Testis (tissue), 5 donors: ENCODE measurements at places on chromosomes 2 and 18.
A peak's percentile ranks its signal among the peaks of the same experiment; 100 is the strongest.

GRCh38 chr18:28208268-28208667 is 31.3 kb upstream of the CDH2 start:
- no peak for DNase-seq

DNA sequence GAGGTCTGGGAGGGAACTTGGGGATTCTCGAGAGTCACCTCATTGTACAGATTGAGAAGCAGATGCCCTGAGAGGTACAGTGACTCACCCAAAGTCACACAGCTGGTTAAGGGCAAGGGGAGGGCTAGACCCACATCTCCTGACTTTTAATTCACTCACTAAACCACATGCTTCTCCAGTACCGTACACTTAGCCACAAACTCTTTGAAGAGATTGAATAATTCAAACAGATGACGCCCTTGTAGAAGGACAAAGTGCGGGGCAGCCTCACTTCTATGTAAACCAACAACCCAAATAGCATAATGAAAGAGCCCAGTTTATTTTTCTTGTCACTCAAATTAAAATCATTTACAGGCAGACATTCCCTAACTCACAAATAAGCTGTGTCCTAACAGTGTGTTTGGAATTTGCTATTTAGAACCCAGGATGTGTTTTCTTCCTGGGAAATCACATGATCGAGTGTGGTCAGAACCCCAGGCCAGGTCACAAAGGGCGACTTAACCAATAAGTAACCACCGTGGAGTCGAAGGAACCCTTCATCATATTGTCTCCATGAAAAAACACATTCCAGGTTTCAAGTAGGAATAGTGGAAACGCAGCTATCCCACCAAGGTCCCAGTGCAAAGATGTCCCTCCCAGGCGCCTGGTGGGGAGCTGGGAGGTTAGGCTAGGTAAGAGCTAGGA is 35.8 kb upstream of the PTPN4 start:
- no peak for DNase-seq

- no peak for DNase-seq
Observed at GRCh38 chr18:46035696-46036680, 36.1 kb downstream of the PSTPIP2 start.

- DNase-seq = no peak
Observed at GRCh38 chr2:24082787-24083566, 1.7 kb downstream of the TP53I3 start.

DNA sequence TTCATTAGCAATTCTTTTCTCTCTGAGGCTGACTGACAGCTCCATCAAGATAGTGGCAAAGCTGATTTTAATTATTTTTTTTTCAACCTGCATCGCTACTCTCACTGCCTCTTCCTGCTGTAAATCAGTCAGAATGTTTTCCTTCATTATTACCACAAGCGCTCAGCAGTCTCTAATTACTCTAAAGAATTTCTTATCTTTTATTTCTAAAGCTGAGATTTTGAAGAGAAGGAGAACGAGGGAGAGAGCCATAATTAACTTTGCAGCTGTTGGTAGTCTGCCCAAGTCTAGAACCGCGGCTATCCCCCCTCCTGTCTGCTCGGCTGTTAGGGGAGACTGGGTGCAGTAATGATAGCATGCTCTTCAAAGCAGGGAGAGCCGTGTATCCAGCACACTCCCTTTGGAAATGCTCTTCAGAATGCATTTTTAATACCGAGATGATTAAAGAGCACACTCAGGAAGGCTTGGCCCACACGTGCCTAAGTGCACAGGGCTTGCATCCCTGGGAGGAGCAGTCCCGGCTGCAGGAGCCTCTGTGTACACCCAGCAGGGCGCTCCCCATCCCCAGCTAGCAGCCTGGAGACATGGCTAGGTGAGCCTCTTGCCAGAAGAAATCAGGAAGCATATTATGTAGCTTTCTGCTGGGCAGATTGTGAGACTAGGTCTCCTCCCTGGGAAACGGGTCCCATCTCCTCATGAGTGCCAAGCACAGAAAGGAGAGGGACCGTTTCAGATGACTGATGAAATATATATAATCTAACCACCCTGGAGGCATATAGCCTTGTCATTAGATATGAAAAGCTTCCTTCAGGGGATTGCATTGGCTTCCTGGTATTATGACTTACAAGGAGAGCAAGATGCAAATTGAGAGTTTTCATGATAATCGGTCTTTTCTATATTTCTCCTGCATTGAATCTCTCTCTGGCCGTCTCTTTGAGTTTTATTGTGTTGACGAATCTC is 555.2 kb downstream of the CMPK2 start:
- DNase-seq = no peak

- DNase-seq = no peak
Observed at GRCh38 chr2:151182396-151182795, 79.3 kb downstream of the RBM43 start.

DNA sequence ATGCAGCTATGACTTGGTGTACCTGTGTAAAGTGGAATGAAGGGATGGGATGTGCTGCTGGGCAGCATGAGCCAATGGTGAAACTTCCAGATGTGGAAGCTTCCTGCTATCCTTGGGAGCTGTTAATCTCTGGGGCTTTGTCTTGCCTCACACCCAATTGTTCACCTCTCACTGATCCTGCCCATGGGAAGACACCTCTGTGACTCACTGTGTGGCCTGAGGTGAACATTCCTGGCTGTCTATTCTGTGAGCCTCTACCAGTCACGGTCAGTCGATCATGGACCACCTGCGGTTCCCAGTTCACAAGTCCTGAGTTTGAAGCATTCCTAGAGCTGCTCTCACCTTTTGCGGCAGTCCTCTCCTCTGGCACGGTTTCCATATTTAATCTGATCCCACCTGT is 12.1 kb downstream of the NEURL3 start:
- DNase-seq = no peak

DNA sequence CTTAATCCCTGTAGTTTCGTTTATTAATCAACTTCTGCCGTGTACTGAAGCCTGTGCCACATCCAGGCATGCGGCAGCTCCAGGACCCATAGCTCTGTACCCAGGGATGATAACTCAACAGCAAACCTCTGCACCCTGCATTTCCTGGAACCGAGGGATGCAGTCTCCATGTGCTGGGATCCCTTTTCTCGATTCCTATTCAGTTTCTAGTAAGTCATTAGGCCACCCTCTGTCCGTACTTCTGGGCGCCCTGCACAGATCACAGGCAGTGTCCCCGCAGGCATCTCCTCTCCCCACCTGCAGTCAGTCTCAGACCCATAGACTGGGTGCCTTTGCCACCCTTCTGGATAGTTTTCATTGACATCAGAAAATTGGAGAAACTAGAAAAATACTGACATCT is 18.8 kb downstream of the TMEM18 start:
- DNase-seq = no peak

GRCh38 chr18:3219631-3220335 is at the start of gene MYOM1:
MYOM1 (minus strand) TSS chr18:3219968; CDS start chr18:3215223, 4,745 bp downstream.
- no peak for DNase-seq

DNA sequence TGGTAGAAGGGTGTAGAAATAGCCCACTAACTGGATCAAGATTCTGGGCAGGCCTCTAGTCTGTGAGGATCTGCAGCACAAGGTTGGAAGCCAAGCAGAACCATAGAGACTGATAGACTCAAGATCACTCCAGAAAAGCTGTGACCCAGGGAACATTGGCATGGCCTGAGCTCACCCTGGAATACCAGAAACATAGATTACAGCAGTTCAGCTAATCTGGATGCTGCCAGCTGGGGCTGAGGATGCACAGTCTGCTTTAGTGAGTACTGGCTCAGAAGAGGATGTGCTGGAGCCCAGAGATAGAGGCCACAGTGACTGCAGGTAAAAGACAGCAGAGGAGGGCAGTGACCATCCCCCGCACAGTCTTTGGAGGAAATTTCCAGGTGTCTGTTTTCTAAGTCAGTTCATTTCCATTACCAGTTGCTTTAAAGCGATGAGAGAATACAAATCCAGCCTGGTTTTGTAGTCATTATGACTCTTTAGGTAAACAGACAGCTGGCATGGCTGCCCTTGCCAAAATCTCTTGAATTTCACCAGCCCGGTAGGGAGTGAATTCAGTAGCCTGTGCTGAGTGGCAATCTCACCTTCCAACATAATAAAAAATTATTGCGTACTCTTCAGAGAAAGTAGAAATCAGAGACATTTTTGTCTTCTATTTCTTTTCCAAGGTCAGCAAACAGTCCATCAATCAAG is 119.2 kb downstream of the ANTXR1 start:
- DNase-seq = no peak

DNA sequence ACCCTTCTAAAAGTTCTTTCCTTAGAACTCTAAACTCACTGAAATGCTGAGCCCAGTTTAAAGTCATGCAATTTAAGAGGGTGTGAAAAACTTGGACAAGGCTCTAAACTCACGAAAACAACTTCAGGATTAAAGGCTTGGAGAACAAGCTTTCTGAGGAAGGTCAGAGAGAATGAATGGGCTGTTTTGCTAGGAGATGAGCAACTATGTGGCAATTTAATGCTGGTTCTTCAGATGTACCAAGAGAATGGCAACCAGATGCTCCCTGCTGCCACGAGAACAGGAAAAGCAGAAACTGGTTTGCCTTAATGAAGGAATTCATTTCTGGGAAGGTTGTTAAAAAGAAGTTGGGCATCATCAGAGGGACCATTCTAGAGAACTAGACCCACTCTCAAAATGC is 77.8 kb upstream of the PMAIP1 start:
- no peak for DNase-seq

- DNase-seq = peak; percentile 68
Observed at GRCh38 chr2:239308661-239309397, 92.0 kb downstream of the HDAC4 start.

GRCh38 chr18:60082790-60083189 is 183.0 kb downstream of the PMAIP1 start:
- no peak for DNase-seq

- DNase-seq = no peak
Observed at GRCh38 chr2:231917280-231918066, 8.7 kb downstream of the NPPC start.

DNA sequence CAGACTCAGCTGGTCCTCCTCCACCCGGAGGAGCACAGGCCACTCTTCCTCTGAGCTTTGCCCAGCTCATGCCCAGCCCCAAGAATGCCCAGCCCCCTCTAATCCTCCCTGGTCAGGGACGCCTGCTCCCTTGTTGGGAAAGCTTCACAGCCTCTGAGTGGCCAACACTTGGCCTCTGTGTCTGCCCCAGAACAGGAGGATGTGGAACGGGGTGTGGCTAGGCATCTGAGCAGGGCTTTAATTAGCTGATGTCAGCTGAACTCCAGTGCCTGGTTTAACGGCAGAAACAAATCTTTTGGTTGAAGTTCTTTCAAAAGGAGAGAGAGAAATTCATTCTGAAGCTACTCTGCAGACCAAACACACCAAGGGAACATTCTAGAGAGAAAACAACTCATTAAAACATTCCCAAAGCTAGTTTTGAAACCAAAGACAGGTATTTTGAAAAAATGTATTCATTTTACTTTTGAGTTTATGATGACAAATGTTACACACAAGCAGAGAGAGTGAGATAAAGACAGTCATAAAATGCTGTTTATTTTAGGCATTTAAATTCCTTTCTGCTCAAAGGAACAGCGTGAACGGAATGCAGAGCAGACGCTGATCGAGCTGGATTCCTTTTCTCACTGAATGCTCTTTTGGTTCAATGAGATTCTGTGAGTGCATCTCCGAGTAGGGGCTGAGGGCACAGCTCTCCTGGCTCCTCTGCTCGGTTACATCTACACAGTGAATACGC is 63.8 kb downstream of the RTP5 start:
- DNase-seq = peak; percentile 58

DNA sequence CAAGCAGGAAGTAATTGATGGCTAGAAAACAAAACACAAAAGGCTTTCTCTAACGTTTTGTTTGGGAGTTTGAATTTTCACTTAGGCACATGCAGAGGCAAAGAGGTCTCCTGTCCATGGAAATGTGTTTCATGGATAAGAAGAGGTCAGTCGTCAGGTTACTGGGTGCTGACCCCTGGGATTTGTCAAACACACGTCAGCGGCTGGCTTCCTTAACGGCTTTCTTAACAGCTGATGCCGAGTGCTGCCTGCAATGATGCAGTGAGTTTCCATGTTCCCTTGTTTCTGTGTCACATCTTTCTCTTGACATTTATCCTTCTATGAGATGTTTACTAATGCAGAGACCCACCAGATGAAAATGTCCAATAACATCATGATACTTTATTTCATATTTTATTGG is 31.7 kb downstream of the GPR39 start:
- DNase-seq = no peak

DNA sequence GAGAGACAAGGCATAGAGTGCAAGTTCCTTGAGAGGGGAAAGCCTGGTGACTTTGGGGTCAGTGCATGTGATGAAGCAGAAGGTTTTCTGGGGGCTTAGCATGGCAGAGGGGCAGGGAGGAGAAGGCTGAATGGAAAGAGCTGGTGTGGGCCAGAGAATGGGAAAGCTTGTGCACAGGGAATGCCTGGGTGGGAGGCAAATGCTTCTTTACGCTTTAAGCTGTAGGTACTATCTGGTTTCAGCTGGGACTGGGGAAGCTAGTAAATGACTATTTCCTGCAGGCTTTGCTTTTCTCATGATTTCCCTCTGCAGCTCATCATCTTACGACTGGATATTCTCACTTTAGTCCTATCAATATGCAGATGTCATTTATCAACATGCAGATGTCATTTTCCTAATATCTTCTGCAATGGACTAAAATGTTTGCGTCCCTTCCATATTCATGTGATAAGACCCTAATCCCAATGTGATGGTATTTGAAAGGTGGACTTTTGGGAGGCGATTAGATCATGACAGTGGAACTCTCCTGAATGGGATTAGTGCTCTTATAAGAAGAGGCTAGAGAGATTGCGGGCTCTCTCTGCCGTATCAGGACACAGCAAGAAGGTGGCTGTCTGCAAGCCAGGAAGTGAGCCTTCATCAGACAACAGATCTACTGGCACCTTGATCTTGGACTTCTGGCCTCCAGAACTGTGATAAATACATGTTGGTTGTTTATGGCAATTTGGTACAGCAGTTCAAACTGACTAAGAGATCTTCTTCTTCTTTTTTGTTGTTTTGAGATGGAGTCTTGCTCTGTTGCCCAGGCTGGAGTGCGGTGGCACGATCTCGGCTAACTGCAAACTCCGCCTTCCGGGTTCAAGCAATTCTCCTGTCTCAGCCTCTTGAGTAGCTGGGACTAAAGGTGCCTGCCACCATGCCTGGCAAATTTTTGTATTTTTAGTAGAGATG is 50.1 kb downstream of the MYCN start:
- DNase-seq = no peak

GRCh38 chr2:225452677-225453076 is 53.2 kb downstream of the NYAP2 start:
- no peak for DNase-seq

DNA sequence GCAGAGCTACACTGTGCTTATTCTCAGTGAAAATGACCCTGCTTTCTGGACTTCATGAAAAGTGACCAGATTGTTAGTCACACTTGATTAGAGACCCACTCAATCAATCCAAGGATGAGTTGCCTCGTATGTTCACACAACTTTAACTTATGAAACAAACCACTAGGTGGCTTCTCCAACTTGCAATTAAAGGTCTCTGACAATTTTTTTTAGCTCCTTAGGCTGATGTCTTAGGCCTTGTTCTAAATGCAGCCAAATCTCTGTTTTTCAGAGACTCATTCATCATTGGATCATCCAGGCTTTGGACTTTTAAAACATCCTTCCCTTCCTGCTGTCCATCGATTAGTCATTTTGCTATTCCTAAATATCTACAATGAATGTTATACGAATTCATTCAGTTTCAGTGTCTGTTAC is 63.4 kb downstream of the MREG start:
- DNase-seq = no peak

GRCh38 chr2:109216332-109216731 is 87.3 kb downstream of the SH3RF3 start:
- DNase-seq = no peak

GRCh38 chr18:64254399-64255093 is 105.7 kb upstream of the LINC00305 start:
- DNase-seq = no peak

- DNase-seq = no peak
Observed at GRCh38 chr18:72539901-72540300, 4.2 kb downstream of the CBLN2 start.
